ENCODE measurements at places on chromosomes 7 and 10.
A peak's percentile ranks its signal among the peaks of the same experiment; 100 is the strongest.

DNA sequence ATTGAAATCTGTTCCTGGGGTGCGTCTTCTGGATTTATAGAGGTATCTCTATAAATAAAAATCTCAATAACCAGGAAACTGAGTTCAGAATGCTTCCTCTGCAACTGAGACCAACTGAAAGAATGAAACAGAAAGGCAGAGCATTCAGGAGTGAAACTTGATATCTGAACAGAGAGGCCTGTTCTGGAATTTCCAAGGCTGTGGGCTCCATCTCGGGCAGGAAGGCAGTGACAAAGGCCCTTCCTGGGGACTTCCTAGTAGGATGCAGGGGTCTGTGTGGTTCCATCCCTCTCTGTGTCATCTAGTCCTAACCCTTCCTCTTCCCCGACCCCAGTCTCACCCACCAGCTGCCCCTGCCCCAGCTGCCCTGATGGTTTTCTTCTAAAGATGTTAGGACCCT, 52.0 kb downstream of the JCAD start:
- no peak for DNase-seq

DNA sequence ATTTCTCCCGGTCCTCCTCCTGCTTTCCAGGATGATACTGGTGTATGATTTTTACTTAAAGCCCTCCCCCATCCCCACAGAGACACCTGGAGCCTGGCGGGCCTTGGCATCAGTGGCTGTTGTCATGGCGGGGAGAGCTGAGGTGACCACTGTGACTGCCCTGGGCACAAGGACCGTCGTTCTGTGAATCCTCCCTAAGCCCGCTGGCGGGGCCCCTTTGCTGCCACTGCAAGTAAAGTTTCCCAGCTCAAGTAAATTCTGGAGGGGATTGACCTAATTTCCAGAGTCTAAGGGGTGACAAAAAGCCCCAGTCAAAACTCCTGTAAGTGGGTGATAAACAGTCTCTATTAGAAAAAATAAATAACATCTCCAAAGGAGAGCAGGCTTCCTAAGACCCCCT, 393.2 kb upstream of the PODXL start:
- DNase-seq: no peak

DNA sequence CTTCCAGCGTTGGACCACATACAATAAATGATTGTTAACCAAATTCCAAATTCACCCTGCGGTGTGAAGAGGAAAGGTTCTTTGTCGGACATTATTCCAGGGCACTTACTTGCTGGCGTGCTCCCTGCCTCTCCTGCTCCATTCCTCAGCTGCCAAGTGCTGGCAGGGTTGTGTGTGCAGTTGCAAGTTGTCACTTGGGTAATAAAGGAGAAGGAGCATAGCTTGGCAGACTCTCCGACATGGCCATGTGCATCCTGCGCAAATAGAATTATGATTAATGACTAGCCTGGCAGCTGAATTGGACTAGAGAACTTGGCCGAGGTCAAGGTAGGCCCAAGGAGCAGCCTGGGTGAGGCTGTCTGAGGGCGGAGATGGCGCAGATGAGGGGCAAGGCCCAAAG, 92.3 kb upstream of the ELMO1 start:
- DNase-seq: no peak

DNA sequence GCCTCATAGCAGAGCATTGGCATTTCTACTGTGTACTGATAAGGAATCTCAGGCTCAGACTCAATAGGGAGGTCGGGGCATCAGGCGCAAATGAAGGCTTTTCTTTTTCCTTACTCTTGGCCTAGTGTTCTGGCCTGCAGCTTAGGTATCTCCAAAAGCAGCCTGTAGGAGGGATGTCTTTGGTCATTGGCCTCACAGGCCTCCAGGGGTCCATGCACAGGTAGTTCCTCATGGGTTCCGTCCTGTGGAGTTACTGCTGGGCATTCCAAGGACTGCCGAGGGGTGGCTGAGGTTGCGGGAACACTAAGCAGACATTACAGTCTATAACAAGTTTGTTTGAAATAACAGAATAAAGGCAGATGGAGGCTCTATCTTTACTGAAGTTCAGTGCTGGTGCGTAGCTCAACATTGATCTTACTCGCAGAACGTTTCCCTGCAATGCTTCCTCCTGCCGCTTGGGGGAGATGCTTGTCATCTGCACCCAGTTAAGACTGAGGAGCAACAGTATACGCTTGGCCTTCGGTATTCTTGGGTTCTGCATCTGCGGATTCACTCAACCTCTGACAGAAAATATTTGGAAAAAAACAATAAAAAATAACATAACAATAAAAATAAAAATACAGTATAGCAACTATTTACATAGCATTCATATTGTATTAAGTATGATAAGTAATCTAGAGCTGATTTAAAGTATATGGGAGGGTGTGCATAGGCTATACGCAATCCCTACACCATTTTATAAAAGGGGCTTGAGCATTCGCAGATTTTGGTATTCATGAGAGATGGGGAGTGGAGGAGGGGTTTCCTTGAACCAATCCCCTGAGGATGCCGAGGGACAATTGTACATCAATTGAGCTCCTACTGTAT, 58.9 kb downstream of the SH2D4B start:
- DNase-seq: peak; percentile 30

DNA sequence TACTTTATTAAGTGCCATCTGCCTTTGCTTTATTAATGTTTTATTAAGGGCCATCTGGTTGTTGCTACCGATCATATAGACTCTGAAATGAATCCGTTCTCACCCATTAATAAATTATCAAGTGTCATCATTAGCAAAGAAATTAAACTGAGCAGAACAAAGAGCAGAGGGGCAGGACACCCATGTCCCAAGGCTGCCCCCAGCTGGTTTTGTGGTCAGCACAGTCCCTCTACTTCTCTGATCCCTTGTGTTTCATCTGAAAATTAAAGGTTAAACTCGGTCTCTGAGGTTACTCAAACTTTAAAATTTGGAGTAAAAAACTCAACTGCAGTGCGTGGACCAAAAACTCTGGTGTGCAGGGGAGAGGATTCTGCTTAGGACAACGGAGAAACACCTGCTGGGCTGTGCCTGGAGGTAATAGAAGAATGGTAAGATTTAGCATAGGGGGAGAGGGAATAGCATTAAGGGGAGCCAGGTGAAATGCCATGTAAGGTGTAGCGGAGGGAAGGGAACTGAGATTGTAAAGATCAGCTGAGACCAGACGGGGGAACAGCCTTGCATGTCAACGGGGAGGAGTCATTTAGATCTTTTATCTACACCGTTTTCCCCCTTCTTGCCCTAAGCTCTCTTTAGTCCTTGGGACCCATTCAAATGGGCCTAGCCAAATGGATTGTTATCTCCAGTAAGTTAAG, 10.8 kb upstream of the GSDME start:
- DNase-seq: no peak

GRCh38 chr7:42625421-42625820, 286.4 kb downstream of the C7orf25 start:
- no peak for DNase-seq

Data from NCI-H1436 (cell line).